ENCODE measurements at places on chromosomes 3 and 15.

DNA sequence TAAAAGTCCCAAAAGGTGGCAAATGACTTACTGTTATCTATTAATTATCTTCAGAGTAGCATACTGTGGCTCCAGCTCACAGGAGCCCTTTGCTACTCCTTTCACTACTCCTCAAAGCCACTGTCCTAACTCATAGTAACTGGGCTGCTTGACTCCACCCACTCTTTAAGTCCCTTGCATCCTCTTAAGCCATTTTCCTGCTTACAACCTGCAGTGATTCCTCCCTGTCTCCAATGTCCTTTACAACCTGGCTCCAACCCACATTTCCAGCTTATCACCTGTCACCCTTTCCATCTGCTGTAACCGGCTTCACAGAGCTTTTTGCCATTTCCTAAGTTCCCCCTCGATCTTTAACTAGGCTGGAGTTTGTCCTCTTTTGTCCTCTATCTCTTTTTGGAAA, 388.1 kb downstream of the FGF12 start:
- no peak for DNase-seq

DNA sequence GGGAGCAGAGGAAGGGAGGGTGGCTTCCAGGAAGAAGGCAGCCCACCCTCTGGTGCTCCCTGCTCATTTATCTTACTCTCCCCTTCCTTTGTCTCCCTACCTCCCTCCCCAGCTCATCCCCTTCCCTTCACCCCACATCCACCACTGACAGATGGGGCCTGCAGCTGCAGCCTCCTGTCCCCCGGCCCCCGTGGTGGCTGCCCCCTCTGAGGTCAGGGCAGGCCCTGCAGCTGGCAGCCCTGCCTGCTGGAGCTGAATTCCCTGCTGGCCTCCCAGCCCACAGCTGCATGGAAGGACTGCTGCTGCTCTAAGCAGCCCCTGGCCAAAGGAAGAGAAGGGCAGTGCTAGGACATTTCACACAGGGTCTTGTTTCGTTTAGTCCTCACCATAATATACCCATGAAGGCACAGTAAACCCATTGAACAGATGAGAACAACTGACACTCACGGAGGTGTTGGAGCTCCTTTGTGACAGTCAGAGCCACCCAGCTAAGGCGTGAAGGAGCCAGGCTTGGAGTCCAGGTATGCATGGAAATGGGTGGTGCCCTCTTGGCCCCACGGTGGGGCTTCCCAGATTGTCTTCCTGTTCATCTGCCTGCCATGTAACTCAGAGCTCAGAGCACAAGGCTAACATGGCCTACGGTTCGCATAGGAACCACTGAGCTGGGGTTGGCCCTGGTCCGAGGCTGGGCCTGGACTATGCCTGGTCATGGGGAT, 121.7 kb upstream of the PRR20G start:
- no peak for DNase-seq

DNA sequence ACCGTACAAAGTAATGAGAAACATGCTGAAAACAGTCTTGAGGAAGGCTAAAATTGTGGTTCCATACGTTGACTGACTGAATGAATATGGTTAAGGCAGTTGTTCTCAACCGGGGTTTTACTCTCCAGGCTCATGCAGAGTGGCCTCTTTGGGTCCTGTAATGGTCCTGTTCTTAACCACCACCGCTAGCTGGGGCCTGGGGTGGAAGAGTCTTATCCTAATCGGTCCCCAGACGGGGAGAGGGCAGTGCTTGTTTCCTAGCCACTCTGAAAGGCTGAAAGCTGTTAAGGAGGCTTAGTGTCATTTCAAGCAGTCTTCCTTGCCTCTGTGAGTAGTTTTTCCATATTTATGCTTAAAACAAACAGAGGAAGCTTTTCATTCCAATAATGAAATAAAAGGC, 32.0 kb downstream of the SELENOT start:
- no peak for DNase-seq

DNA sequence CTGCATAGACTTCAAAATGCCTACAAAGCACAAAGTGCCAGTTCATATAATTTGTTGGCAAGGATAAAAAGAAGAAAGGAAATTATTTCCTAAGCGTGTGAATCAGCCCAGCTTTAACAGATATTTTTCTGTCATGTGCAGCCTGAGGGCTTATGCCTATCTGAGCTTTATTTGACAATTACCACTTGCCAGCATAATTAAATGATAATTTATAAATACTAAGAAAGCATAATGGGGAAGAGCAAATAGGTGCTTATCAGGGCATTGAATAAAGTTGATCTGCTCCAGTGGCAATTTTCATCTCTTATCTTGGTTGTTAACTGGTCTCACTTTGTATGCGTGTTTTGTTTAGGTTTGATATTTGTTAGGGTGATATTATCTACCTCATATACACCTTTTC, 313.4 kb upstream of the DNAJC19 start:
- no peak for DNase-seq

DNA sequence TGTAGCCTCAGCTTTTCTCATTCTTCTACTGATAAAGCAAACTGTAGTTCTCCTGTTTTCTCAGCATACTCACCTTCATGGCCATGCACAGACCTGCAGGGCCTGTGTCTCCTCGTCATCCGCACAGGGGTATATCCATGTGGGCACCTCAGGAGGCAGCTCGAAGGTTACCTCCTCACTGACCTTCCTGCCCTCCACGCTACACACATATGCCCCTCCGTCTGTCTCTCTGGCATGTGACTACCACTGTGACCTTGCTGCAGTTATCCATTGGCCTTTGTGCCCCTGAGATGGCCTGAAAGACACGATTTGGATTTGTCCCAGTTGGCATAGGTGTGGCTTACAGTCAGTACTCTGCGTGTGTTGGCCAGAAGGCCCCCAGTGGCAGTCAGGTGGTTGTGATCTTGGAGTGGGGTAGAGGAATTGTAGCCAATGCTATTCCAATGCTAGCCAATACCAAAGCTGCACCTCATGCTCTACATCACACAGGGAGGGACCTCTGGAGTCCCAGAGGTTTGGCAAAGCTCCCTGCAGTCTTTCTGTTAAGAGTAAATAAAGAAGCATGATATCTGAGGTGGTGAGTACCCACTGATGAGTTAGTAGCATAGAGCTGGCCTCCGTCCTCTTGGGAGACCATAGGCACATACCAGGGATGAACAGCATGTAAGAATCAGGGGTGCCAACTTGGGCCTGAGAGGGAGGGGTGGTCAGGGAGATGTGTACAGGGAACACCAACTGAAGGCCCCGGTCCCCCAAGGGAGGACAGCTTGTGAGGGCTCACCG, 143.4 kb downstream of the EEFSEC start:
- no peak for DNase-seq

- no peak for DNase-seq
Observed at GRCh38 chr3:84943379-84943778, 15.4 kb upstream of the CADM2 start.

- no peak for DNase-seq
Observed at GRCh38 chr15:96333131-96334016, 2.9 kb downstream of the NR2F2 start.

DNA sequence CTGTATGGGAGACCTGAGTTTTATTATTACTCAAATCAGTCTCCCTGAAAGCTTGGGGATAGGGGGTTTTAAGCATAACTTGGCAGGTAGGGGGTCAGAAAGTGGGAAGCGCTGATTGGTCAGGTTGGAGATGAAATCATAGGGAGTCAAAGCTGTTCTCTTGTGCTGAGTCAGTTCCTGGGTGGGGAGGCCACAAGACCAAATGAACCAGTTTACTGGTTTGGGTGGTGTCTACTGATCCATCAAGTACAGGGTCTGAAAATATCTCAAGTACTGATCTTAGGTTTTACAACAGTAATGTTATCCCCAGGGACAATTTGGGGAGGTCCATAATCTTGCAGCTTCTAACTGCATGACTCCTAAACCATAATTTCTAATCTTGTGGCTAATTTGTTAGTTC, 17.8 kb upstream of the IQCF6 start:
- no peak for DNase-seq

GRCh38 chr3:46083956-46084355, 56.7 kb upstream of the XCR1 start:
- DNase-seq: no peak

GRCh38 chr3:142027300-142027699, 122.0 kb downstream of the TFDP2 start:
- no peak for DNase-seq

DNA sequence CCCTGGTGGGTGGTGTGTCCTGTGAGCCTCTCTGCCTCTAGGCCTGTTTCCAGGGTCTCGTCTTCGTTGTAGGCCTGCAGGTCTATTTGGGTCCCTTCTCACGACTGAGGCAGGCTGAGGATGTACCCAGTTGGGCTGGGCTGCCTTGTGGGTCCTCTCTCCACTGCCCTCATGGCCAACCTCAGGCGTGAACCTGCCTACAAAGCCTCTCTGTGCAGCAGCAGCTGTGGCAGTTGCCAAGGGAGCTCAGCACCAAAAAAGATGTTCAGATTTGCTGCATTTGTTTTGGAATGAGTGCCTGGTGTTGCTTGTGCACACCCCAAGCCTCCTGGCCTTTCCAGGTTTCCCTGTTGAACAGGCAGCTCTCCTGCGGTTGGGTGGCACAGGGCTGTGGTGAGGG, 13.4 kb downstream of the KLF13 start:
- DNase-seq: no peak

DNA sequence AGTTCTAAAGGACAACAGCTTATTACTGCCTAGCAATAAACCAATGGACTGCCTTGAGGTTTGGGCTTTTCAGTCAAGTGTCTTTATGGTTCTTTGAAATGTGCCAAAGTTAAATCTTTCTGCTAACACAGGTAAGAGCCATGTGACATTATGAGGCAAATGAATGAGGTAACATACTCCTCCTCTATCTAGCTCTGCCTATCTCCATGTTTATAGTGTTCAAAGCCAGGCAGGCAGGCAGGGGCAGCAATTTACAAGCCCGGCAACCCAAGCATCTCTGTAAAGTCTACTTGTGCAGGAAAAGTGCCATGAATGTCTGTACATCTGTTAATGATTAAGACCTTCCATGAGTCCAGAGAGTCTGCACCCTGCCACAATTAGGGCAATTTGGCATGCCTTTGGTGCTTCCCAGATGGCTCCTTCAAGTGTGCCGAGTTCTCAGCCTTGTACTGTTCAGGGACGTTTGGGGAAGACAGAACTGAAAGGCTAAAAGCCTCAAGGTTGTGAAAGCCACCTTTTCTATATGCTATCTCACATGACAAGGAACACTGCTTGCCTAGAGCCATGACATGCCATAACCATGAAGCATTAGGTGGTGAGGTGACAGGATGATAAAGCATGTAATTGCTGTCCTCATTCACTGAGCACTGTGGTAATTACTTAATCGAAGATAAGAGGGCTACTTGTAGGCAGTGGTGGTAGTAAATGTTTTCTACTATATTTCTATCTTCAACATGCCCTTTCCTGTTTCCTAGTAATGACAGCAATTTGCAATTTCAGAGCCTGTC, 41.4 kb upstream of the EIF1B start:
- no peak for DNase-seq
